ENCODE measurements at places on chromosomes 3 and 15. TPM values are rescaled to one million over a fixed set of nuclear protein-coding genes. Genes with fewer than 3 reads are reported as not detected.

The VPS8 gene
- 12.0 TPM for total RNA-seq

The RBSN gene
- total RNA-seq = 17.1 TPM

The PCSK6 gene
- 1.5 TPM for total RNA-seq

The SLC2A2 gene
- total RNA-seq = not detected

The FBXL2 gene
- total RNA-seq = 2.4 TPM
